ENCODE measurements at places on chromosomes 1 and 21.

DNA sequence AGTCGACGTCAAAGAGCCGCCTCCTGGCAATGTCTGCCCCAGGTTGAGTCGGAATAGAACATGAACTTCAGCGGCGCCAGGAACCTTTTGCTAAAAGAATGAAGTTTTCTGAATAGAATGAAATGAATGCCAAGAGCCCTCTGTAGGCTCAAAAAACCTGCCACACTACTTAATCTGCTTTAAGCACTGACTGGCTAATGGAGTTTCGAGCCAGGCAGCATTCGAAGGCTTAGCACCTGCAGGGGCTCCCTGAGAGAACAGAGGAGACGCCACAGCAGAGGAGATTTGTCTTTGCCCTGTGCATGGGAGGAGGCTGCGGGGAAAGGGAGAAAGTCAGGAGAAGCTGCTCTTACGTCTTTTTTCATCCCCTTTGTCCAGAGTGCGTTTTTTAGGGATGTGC, 641.7 kb downstream of the AJAP1 start:
- no peak overlapping the region for H3K4me3 ChIP-seq
- DNase-seq = no peak
- H3K27me3 ChIP-seq = no peaks in the 10 kb centered on the region
- H3K27ac ChIP-seq = no peak overlapping the region
- H3K36me3 ChIP-seq = no peaks in the 10 kb centered on the region

- H3K36me3 ChIP-seq = no peaks in the 10 kb centered on the region
- H3K4me3 ChIP-seq = no peak overlapping the region
- H3K27me3 ChIP-seq = no peaks in the 10 kb centered on the region
- H3K27ac ChIP-seq = no peak overlapping the region
- no peak for DNase-seq
These were observed 346.8 kb downstream of the BRINP2 start for GRCh38 chr1:177517546-177517945.

DNA sequence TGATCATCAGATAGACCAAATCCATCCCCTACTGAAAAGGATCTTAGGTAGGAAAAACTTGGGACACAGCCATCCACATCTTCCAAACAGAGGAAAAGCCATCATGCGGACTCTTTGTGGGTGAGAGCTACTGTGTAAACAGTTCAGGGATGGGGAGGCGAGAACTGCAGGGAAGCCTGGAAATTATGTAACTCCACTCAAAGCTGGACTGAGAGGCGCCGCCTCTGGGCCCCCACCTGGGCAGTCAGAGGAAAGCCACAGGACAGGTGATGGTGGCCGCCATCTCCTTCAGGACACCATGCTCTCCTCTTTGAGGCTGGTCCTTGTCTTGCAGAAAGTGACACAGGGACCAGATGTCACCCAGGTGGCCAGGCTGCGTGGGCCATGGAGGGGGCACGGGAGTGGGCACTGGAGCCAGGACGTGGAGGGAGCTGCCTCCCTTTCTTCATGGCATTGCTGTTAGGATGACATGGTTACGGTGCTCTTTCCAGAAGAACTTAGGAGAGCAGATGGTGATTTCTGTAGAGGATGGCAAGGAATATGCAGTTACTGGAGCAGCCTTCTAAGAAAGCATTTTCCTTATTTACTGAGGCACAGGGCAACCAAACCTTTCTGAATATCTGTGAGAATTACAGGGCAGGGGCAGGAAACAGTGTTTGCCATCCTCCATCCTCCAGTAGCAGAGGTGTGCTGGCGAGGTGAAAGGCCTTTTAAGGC, 32.0 kb upstream of the TDRD10 start:
- H3K27me3 ChIP-seq = peaks cover 6% of the 10 kb centered on the region
- no peak overlapping the region for H3K4me3 ChIP-seq
- no peaks in the 10 kb centered on the region for H3K4me1 ChIP-seq
- no peak for DNase-seq
- no peak overlapping the region for H3K27ac ChIP-seq

DNA sequence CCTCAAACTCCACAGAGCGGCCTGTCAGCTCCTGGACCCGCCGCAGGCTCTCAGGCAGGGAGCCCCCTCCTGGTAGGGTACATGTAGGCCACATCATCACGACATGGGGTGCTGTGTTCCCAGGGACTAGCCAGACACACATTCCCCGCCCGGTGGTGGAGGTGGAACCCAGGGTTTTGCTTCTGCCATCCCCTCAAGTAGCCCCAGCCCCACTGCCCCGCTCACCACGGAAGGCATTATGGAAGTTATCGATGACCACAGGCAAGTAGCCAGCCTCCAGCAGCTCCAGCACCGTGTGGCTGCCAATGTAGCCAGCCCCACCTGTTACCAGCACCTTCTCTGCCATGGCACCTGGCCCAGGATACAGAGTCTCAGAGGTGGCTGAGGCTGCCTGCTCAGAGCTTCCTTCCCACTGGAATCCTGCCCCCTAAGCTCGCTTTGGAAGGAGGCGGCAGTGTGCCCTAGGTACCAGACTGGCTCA, 1.9 kb downstream of the GALE start:
- no peak overlapping the region for H3K4me3 ChIP-seq
- no peak for DNase-seq
- H3K36me3 ChIP-seq = peaks cover 40% of the 10 kb centered on the region
- H3K27me3 ChIP-seq = no peaks in the 10 kb centered on the region
- H3K4me1 ChIP-seq = peaks cover 28% of the 10 kb centered on the region

DNA sequence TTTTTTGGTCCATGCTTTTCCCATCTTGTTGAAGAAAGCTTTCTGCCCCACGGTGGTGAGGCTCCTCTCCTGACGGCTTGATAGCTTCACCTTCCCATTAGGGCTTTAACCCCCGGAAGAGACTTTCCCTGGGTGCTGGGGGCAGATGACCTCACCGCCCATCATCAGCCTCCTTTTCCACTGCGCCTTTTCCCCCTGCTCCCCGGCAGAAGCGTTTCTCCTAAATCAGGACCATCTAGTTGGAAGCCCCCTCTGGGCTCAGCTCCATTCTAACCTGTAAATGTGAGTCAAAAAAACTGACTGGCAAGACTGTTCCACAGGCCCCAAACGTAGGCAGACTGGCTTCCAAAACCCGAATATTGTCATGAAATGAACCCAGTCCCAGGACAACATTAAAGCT, 6.7 kb downstream of the POFUT2 start:
- DNase-seq = no peak
- no peak overlapping the region for H3K4me3 ChIP-seq
- H3K27ac ChIP-seq = no peak overlapping the region
- H3K27me3 ChIP-seq = no peaks in the 10 kb centered on the region

GRCh38 chr1:53519421-53519820, 60.2 kb downstream of the DMRTB1 start:
- H3K27ac ChIP-seq = no peak overlapping the region
- H3K27me3 ChIP-seq = peaks cover 3% of the 10 kb centered on the region
- H3K36me3 ChIP-seq = no peaks in the 10 kb centered on the region
- no peak overlapping the region for H3K4me3 ChIP-seq
- no peaks in the 10 kb centered on the region for H3K4me1 ChIP-seq

GRCh38 chr1:13583966-13584791, 547 bp downstream of the PDPN start:
- no peak overlapping the region for H3K4me3 ChIP-seq
- no peaks in the 10 kb centered on the region for H3K36me3 ChIP-seq
- H3K27me3 ChIP-seq = peaks cover 11% of the 10 kb centered on the region
- no peak for DNase-seq
- no peak overlapping the region for H3K27ac ChIP-seq
- H3K4me1 ChIP-seq = no peaks in the 10 kb centered on the region

DNA sequence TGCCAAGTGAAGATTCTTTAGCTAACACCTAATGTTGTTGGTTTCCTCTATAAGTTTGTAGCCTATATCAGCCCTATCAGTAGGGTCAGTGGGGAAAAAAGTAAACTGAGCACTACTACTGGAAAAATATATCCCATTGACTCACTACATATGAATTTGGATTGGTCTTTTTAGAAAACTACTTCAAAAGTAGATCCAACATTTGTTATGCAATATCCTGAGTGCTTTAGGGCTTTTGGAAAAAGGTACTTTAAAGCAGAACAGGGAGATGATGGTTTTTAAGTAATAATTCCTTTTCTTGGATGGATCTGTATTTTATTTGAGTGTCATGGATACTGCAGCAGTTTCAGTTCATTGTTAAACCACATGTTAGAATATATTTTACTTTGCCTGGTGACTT, 7.1 kb downstream of the C1orf21 start:
- DNase-seq = no peak
- H3K4me1 ChIP-seq = 0 out of 2 replicates have a peak, but pooled peaks cover under 1% of the 10 kb centered on the region
- no peaks in the 10 kb centered on the region for H3K36me3 ChIP-seq
- H3K27ac ChIP-seq = no peak overlapping the region

GRCh38 chr1:98557895-98558294, 103.6 kb upstream of the SNX7 start:
- no peaks in the 10 kb centered on the region for H3K27me3 ChIP-seq
- no peak for DNase-seq
- H3K4me1 ChIP-seq = no peaks in the 10 kb centered on the region
- no peak overlapping the region for H3K4me3 ChIP-seq

- no peaks in the 10 kb centered on the region for H3K27me3 ChIP-seq
- no peak overlapping the region for H3K27ac ChIP-seq
- no peaks in the 10 kb centered on the region for H3K4me1 ChIP-seq
- H3K4me3 ChIP-seq = no peak overlapping the region
These were observed 93.9 kb downstream of the SLC45A1 start for GRCh38 chr1:8411803-8412182.

- H3K27ac ChIP-seq = no peak overlapping the region
- H3K27me3 ChIP-seq = no peaks in the 10 kb centered on the region
- no peaks in the 10 kb centered on the region for H3K36me3 ChIP-seq
- no peaks in the 10 kb centered on the region for H3K4me1 ChIP-seq
These were observed 38.9 kb upstream of the TARDBP start for GRCh38 chr1:10973552-10973951.

GRCh38 chr1:186899577-186899976, 70.8 kb downstream of the PLA2G4A start:
- no peaks in the 10 kb centered on the region for H3K4me1 ChIP-seq
- no peak for DNase-seq
- H3K27ac ChIP-seq = no peak overlapping the region
- H3K4me3 ChIP-seq = no peak overlapping the region
- no peaks in the 10 kb centered on the region for H3K27me3 ChIP-seq

- no peak for DNase-seq
- H3K36me3 ChIP-seq = no peaks in the 10 kb centered on the region
- no peak overlapping the region for H3K4me3 ChIP-seq
- no peaks in the 10 kb centered on the region for H3K4me1 ChIP-seq
- H3K27me3 ChIP-seq = peaks cover 7% of the 10 kb centered on the region
- no peak overlapping the region for H3K27ac ChIP-seq
These were observed 18.8 kb downstream of the TNFRSF25 start for GRCh38 chr1:6447016-6447817.

GRCh38 chr1:15261155-15262002, 14.4 kb downstream of the FHAD1 start:
- H3K27me3 ChIP-seq = no peaks in the 10 kb centered on the region
- no peak overlapping the region for H3K4me3 ChIP-seq
- no peaks in the 10 kb centered on the region for H3K4me1 ChIP-seq

DNA sequence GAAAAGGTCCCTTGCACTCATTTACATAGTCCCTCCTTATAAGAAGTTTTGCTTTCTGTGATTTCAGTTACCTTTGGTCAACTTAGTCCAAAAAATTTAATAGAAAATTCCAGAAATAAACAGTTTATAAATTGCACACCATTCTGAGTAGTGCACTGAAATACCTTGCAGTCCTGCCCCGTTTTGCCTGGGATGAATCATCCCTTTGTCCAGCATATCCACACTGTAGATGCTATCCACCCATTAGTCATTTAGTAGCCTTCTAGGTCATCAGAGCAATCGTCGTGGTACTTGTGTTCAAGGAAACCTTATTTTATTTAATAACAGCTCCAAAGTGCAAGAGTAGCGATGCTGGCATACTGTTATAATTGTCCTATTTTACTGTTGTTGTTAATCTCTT, 38.0 kb downstream of the SPRTN start:
- H3K27me3 ChIP-seq = no peaks in the 10 kb centered on the region
- DNase-seq = no peak
- H3K27ac ChIP-seq = no peak overlapping the region
- H3K36me3 ChIP-seq = peaks cover 9% of the 10 kb centered on the region
- no peak overlapping the region for H3K4me3 ChIP-seq
- H3K4me1 ChIP-seq = no peaks in the 10 kb centered on the region

DNA sequence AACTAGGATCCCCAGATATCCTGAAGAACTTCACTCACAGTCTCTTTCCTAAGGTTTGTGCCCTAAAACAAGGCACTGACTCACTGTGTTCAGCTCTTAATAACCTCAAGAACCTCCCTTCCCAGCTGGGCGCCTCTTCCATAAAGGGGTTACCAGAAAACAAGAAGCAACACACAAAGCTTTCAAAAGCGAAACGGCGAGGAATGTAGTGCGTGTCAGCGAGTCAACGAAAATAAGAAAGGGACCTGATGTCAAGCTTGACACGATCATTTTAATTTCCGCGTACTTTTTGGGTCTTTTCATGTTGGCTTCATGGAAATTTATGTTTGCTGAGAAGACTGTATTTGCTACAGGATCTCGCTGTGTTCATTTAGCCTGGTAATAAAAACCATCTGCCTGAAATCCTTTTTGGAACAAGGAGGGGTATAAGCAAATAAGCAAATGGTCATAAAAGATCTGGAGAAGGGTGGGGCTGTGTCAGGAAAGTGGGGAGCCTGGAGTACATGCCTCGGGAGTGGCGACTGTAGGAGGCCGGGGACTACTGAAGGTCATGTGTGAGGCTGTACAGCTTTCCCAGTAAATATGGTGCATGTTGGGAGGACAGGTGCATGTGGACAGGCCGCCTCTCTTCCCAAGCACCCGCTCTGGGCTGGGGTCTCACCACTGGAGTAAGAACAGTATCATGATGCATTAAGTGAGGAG, 11.4 kb upstream of the CLDN14 start:
- no peak overlapping the region for H3K27ac ChIP-seq
- DNase-seq = no peak
- no peaks in the 10 kb centered on the region for H3K4me1 ChIP-seq
- H3K4me3 ChIP-seq = no peak overlapping the region
- no peaks in the 10 kb centered on the region for H3K36me3 ChIP-seq
- H3K27me3 ChIP-seq = no peaks in the 10 kb centered on the region

GRCh38 chr1:178183796-178184195, 89.9 kb downstream of the RASAL2 start:
- no peaks in the 10 kb centered on the region for H3K36me3 ChIP-seq
- no peaks in the 10 kb centered on the region for H3K27me3 ChIP-seq
- no peak overlapping the region for H3K4me3 ChIP-seq
- DNase-seq = no peak
- no peaks in the 10 kb centered on the region for H3K4me1 ChIP-seq

- H3K4me3 ChIP-seq = no peak overlapping the region
- H3K27ac ChIP-seq = no peak overlapping the region
- DNase-seq = no peak
These were observed 24.6 kb upstream of the SLC35F3 start for GRCh38 chr1:233879841-233880240.

- DNase-seq = no peak
- no peaks in the 10 kb centered on the region for H3K4me1 ChIP-seq
- H3K36me3 ChIP-seq = no peaks in the 10 kb centered on the region
These were observed 94.4 kb downstream of the SLC45A1 start for GRCh38 chr1:8412183-8412831.

All from DND-41 (cell line).